Renal pelvis (tissue), 12 donors: ENCODE measurements at places on chromosomes 13 and 19. TPM values are rescaled to one million over a fixed set of nuclear protein-coding genes. Genes with fewer than 3 reads are reported as not detected.
A peak's percentile ranks its signal among the peaks of the same experiment; 100 is the strongest.

CEACAM4 gene
- not detected for polyA plus RNA-seq

SHISA2 gene
- polyA plus RNA-seq, result 60.9 TPM

PNMA8B gene
- polyA plus RNA-seq, result 5.3 TPM

GRCh38 chr13:29435125-29435911 lies 160.2 kb downstream of the SLC7A1 start:
- DNase-seq, result peak; percentile 39

- DNase-seq, result no peak
Measured at GRCh38 chr13:76630629-76631230, 255.5 kb downstream of the KCTD12 start.

DNA sequence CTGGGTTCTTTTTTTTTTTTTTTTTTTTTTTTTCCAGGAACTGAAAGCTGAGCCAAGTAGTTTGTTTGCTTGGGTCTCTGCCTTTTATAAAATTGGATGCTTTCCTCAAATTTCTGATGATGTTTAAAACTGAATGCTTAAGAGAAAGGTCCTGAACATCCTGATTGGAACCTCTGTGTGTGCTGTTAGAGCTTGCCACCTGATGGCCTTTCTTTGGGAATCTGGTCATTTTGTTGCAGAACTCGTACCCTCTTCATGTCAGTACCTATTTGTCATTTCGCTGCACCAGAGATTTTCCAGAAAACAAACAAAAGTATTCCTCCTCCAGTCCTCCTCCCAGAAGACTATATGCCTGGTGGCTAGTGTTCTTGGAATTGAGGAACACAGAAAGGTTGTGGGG lies 81.2 kb upstream of the KLF12 start:
- no peak for DNase-seq

GRCh38 chr19:29666578-29667386 lies 1.5 kb downstream of the PLEKHF1 start:
- DNase-seq, result no peak

DNA sequence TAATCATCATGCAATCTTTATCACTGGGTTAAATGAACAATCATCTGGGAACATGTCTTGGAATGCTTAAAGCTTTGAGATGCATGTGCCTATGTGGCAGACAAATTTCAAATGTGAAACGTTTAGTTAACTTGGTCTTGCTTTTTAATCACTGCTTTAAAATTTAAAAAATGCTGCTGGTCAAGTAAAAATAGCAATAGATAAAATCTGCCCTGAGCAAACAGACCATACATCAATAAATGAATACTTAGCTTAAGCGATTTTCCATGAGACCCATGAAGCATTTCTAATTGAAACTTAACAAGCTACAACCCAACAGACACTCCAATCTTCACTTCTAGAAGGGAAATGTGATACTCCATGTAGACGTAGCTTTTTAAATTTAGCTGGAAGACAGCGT lies 1.9 kb upstream of the KL start:
- no peak for DNase-seq

GRCh38 chr19:13712767-13713201 lies 51.5 kb upstream of the MRI1 start:
- DNase-seq, result no peak

- DNase-seq, result no peak
Measured at GRCh38 chr19:17863520-17864182, 3.9 kb downstream of the RPL18A start.

GRCh38 chr19:35784503-35785338 lies 9.4 kb downstream of the ARHGAP33 start:
- no peak for DNase-seq

DNA sequence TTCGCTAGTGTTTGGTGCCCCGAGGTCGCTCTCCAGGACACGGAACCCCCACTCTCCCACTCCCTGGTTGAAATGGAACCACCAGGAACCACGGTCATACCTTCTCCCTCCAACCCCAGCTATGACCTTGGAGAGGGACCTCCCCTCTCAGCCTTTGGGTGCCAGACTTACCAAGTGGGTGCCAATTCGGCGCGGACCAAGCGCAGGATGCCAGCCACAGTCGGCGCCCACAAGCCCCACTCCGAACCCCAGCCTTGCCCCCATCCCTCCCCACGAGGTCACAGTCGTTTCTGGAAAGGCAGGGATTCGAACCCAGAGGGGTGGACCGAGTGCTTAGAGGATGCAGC lies 910 bp downstream of the PDE4C start:
- no peak for DNase-seq

DNA sequence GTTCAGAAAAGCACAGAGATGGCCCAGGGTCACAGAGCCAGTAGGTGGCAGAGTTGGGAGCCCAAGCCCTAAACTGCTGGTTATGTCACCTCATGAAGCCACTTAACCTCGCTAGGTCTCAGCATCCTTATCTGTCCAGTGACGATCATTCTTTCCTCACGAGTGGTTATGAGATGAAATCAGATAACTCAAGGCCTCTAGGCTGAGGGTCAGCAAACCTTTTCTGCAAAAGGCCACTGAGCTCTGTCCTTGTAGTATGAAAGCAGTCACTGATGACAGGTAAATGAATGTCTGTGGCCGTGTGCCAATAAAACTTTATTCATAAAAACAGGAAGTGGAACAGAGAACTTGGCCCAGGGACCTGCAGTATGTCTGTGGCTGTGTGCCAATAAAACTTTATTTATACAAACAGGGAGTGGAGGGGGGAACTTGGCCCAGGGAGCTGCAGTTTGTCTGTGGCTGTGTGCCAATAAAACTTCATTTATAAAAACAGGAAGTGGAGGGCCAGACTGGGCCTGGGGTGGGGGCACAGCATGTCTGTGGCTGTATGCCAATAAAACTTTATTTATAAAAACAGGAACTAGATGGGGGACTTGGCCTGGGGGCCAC lies 71.2 kb downstream of the GNG7 start:
- no peak for DNase-seq

- DNase-seq, result no peak
Measured at GRCh38 chr19:5131031-5131505, 162.2 kb downstream of the KDM4B start.

- no peak for DNase-seq
Measured at GRCh38 chr19:35347930-35348298, 212 bp downstream of the FFAR1 start.

DNA sequence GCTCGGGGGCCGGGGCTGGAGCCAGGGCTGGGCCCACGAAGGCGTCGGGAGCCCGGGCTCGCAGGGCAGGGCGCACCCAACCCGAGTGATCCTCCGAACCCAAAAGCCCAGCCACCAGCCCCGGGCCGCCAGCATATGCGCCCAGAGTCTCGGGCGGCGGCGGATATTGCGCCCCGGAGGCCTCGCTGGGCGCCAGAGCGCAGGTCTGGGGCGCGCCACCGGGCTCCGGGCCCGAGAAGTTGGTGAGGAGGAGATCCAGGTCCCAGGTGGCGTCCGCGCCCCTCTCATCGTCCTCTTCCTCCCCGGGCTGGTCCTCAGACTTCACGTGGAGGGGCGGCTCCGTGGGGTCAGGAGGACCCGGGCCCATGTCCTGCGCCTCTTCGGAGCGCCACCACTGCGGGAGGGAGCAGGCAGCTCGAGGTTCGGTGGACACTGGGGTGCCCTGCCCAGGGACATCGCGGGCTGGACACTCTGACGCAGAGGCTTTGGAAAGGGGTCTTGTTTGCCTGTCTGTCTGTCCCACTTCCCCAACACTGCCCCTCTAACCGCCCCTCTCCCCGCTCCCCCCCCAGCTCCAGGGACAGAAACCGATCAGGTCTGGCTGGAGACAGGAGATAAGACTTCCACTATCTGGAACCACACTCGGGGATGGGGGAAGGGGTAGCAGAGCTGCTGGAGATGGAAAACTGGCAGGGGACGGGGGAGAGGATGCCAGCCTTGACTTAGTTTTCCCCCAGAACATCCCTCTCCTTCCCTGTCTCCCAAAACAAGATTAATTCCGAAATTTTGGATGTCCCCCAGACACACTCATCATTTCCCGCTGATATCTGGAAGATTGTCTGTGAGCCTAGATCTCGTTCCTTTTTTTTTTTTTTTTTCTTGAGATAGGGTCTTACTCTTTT lies 1.0 kb downstream of the KLF1 start:
- DNase-seq, result no peak

DNA sequence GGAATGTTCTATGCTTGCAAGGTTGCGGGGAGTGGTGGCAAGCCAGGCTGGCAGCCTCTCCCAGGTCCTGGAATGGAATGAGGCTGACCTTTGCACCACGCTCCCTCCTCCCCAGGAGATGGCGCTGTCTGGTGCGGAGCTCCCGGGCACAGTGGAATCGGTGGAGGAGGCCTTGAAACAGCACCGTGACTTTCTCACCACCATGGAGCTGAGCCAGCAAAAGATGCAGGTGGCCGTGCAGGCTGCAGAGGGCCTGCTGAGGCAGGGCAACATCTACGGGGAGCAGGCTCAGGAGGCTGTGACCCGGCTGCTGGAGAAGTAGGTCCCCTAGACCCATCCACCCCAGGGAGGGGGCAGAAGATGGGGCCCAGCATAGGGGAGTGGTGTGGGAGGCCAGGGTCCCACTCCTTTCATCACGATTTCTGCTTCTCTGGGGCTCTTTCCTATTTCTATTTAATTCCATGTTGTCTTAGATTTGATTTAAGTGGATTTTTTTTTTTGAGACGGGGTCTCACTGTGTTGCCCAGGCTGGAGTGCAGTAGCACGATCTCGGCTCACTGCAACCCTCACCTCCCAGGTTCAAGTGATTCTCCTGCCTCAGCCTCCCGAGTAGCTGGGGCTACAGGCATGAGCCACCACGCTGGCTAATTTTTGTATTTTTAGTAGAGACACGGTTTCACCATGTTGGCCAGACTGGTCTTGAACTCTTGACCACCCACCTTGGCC lies 53.2 kb upstream of the SHKBP1 start:
- peak; percentile 64 for DNase-seq

DNA sequence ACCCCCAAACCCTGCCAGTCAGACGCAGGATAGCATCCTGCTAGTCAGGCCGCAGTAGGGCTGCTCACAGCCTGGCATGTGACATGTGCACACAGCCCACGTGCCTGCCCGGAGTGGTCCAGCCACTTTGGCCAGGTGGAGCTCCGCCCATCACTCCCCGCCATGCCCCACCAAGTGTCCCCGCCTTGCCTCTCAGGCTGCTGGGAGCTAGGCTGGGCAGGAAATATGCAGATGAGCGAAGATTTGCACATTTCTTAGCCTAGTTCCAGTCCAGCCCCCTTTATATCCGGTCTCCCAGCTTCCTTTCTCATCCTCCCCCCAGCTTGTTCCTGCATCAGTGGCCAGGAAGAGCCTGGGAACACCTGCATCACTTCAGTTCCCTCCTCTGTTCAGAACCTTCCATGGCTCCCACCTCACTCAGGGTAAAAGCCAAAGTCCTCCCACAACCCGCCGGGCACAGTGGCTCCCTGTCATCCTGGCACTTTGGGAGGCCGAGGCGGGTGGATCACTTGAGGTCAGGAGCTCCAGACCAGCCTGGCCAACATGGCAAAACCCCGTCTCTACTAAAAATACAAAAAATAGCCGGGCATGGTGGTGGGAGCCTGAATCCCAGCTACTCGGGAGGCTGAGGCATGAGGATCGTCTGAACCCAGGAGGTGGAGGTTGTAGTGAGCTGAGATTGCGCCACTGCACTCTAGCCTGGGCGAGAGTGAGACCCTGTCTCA lies 2.3 kb upstream of the DOCK6 start:
- DNase-seq, result peak; percentile 76

DNA sequence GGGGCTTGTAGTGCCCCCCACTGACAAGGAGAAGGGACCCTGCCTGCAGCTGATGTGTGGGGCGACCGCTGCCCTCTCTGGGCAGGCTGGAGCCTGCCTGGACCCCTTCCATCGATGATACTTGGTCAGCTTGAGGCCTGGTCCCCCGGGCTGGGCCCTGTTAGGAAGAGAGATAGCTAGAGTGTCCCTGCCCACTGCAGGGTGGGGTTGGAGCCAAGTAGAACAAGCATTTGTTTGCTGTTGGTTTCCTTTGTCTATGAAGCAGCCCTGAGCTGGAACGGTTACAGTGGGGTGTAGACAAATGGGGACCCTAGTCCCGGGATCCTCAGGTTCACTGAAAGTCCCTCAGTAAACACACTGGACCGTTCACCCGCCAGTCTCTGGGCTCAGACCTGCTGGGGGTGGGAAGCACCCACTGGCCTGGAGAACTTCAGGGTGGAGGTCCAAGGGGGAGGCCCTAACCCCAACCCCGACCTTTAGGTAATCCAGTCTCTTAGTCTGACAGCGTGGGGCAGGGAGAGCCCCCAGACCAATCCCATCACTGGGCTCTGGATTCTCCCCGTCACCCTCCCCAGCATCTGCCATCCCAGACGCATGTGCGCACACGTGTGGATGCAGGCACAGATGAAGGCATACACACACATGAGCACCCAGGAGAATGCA lies 204.8 kb upstream of the ZNF536 start:
- DNase-seq, result no peak

DNA sequence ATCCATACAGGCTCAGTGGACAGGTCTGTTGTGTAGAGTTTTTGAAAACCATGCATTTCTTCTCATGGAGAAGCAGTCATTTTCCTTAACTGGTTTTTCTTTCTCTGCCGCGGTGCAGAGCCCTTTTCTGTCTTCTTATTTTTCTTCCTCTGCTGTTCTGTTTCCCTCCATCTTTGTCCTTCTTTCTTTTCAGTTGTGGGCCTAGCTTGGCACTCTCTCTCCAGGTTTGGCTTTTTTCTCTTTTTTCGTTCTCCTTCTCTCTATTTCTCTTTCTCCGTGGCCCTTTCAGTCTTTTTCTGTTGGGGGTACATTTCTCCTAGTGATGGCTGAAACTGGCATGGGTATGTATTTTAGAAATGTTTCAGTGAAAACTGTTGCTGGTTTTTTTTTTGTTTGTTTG lies 24.1 kb downstream of the NFIX start:
- no peak for DNase-seq

DNA sequence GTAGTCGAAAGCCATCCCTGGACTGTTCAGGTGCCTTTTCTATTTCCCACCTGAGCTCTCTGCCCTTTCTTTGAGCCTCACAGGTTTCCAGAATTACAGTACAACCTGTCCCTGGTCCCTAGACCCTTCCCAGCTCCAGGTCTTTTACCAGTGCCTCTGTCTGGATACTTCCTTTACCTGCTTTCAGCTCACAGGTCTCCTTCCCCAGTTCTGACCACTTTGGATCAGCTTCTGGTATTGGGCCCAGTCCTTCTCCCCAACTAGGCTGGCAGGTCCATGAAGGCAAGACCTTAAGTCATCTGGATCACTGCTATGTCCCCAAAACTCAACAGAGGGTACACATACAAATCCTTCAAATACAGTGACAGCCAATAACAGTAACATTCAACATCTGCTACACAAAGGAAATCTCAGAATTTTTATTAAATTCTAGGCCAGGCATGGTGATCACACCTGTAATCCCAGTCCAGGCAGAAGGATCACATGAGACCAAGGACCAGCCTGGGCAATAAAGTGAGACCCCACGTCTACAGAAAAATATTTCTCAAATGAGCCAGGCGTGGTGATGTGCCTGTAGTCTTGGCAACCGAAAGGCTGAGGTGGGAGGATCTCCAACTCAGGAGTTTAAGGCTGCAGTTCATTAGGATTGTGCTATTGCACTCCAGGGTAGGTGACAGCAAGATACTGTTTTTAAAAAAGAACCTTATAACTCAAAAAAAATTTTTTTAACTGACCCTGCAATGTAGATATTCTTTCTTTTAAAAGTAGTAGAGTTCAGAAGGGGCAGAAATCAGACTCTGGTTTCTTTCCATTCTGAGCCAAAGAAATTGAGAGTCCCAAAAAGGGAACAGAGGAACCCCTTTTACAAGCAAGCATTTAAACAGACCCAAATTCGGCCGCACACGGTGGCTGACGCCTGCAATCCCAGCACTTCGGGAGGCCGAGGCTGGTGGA lies 1.3 kb downstream of the RPS16 start:
- DNase-seq, result no peak
